Pulmonary artery endothelial cell (primary cell): ENCODE measurements at places on chromosomes 4 and X. TPM values are rescaled to one million over a fixed set of nuclear protein-coding genes. Genes with fewer than 3 reads are reported as not detected.

The ASB12 gene
- total RNA-seq: not detected in 2 replicates

The FABP2 gene
- not detected in 2 replicates for total RNA-seq

GRCh38 chrX:108090491-108091263 is 665 bp downstream of the PSMD10 start:
- DNase-seq: no peak

- no peak for DNase-seq
Observed at GRCh38 chrX:153333266-153333665, 687 bp upstream of the ZNF275 start.

- no peak for DNase-seq
Observed at GRCh38 chr4:186760576-186760975, 36.9 kb upstream of the FAT1 start.

GRCh38 chrX:2410279-2411020 is 90.3 kb downstream of the DHRSX start:
- no peak for DNase-seq

GRCh38 chrX:152861116-152861515 is 30.3 kb downstream of the NSDHL start:
- no peak for DNase-seq

- DNase-seq: no peak
Observed at GRCh38 chr4:168857009-168857408, 153.0 kb downstream of the CBR4 start.

- no peak for DNase-seq
Observed at GRCh38 chr4:9940041-9940440, 81.3 kb downstream of the SLC2A9 start.

GRCh38 chr4:82643994-82644733 is 82.4 kb upstream of the TMEM150C start:
- DNase-seq: no peak

- DNase-seq: peak; percentile 22
Observed at GRCh38 chr4:145234091-145234706, 53.8 kb upstream of the OTUD4 start.

DNA sequence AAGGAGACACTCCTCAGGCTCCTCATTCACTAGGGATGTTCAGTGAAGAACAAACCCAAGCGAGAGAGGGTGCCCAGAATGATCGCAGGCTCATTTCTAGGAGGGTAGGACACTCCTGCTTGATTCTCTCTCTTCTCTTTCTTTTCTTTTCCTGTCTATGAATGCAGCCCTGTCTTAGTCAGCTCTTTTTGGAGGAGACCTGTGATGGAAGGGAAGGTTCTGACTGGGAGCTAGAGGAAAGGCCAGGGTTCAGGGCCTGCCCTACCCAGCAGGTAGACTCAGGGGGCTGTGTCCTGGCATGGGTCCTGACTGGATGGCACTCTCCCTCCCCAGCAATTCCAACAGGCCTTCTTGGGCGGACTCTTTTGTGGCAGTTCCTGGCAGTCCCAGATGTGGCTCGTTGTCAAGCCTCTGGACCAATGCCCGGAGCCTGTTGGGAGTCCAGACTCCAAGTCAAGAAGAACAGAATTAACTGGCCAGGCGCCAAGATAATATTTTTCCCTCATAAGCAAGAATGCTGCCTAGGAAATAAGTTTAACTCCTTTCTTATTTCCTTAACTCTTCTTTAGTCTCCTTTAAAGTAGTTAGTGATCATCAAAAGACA is 139.4 kb upstream of the SCML1 start:
- peak; percentile 22 for DNase-seq

- peak; percentile 27 for DNase-seq
Observed at GRCh38 chr4:44150091-44150576, 298.5 kb downstream of the KCTD8 start.

GRCh38 chrX:13876652-13877051 is 59.8 kb upstream of the GPM6B start:
- DNase-seq: no peak
